ENCODE measurements at places on chromosomes 3 and 15. TPM values are rescaled to one million over a fixed set of nuclear protein-coding genes. Genes with fewer than 3 reads are reported as not detected.

Gene ISY1
- total RNA-seq = 49.6 TPM

Gene TRIM42
- total RNA-seq = not detected

Gene MORC1
- total RNA-seq = not detected

Gene HCN4
- total RNA-seq = not detected

Gene SKIL
- total RNA-seq = 44.5 TPM

Gene JMJD7
- total RNA-seq = 9.4 TPM

Gene XCR1
- not detected for total RNA-seq

Gene POLQ
- total RNA-seq = 13.3 TPM

Gene C3orf70
- 1.9 TPM for total RNA-seq

Gene FOXP1
- total RNA-seq = 13.6 TPM

Gene LPP
- total RNA-seq = 9.5 TPM

Gene DAZL
- total RNA-seq = not detected

Gene REC114
- total RNA-seq = not detected

Gene NRROS
- 1.4 TPM for total RNA-seq

Gene GOLGA6D
- not detected for total RNA-seq

Gene RETNLB
- not detected for total RNA-seq

Gene SLC28A1
- total RNA-seq = not detected

Gene RPL15
- 2,775 TPM for total RNA-seq

Gene ONECUT1
- 0.58 TPM for total RNA-seq

Gene ITIH1
- total RNA-seq = not detected

Gene SH3GL3
- 3.7 TPM for total RNA-seq

Gene MAGI1
- total RNA-seq = 15.6 TPM

Gene SHF
- total RNA-seq = 8.8 TPM

Gene FETUB
- not detected for total RNA-seq

Gene SLC28A2
- not detected for total RNA-seq

Gene CCDC39
- total RNA-seq = not detected

Gene C3orf49
- total RNA-seq = not detected

Gene AZI2
- total RNA-seq = 54.1 TPM

Gene LAMB2
- 264 TPM for total RNA-seq

Gene ADGRG7
- total RNA-seq = not detected

Gene BHLHE40
- 69.3 TPM for total RNA-seq

All from A375 (cell line).